Activated T-cell treated with anti-CD3 and anti-CD28 coated beads, Interleukin-2, amount 50 U/mL, for 48 hours (primary cell): ENCODE measurements at places on chromosomes 2 and 18.

DNA sequence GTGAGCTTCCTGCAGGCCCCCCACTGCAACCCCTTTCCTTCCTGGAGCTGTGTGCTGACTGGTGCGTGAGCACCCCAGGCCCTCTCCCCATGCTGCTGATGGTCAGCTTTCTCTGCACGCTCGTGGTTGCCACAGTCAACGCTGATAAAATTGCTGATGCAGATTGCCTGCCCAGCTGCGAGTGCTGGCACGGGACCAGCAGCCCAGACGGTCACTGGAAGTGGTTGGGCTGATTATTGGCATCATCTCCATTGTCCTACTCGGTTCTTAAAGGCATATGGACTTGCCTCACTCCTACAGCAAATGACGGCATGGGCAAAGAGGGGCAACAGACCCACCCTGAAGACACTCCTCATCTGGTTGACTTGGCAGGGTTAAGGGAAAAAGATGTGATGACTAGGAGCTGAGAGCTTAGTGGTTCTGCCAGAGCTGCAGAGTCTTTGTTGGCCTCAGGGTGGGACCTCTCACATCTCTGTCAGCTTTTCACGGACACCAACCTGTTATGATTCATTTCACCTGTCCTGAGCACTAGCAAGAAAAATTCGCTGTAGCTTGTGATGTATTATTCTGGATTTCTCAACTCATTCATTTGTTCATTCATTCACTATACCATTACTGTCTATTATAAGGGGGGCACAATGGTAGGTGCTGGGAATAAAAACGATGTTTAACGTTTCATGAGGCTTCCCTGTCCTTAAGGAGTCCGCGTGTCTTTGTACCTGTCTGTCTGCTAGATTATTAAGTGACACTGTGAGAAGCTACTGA is 38.4 kb downstream of the PAX8 start:
- DNase-seq = no peak

- DNase-seq = peak; percentile 46
Observed at GRCh38 chr2:170324640-170325046, 146.7 kb downstream of the MYO3B start.

GRCh38 chr2:65430603-65431420 is 1.6 kb downstream of the SPRED2 start:
- DNase-seq = peak; percentile 73

DNA sequence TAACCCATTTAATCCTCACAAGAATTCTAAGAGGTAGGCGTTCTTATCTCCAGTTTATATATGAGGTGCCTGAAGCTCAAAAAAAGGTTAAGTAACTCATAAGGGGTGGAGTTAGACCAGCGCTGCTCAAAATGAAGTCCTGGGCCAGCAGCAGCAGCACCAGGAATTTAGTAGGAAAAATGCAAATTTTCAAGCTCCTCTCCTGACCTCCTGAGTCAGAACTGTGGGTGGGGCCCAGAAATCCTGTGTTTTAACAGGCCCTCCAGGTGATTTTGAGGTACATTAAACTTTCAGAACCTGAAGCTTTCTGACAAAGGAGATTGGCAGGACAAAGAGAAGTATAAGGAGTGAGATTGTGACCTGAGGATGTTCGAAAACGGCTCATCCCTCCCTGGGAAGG is 66.0 kb upstream of the CCDC85A start:
- no peak for DNase-seq

- peak; percentile 17 for DNase-seq
Observed at GRCh38 chr2:114442510-114442909, at the start of gene DPP10. DPP10 (plus strand) TSS chr2:114442641.

DNA sequence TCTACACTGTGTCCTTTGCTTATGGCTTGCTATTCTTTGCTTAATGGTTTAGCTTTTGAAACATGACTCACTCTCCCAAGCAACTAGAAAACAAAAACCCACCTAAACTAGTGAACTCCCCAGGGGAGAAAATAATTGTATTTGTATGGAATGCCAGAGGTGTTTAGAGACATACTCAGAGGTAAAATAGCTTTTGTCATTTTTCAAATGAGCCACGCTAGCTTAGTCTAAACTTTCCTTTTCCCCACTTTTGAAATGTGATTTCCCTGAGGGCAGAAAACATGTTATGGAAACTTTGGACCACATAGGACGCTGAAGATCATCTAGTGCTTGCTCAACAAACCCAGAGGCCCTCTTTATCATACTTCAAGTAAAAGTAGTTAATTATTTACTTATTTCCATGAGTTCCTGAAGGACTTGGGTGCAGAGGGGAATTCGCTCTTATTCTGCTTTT is 16.5 kb upstream of the CYTIP start:
- DNase-seq = no peak

GRCh38 chr2:241976296-241976695 is 106.8 kb downstream of the RTP5 start:
- no peak for DNase-seq

- no peak for DNase-seq
Observed at GRCh38 chr2:105498281-105498846, 99.5 kb upstream of the FHL2 start.

DNA sequence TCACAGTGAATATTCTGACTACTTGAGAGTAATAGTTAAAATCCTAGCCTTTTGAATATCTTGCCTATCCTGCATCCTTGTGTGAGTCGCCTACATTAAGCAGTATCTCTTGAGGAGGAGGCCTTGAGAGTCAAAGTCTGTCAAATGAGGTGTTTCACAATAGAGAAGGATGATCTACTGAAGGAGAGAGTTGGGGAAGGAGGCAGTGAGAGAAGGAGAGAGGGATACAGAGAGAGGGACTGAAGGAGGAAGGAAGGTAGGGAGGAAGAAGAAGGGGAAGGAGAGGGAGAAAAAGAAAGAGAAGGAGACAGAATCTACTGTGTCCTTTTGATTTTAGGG is 123.6 kb upstream of the CYP26B1 start:
- DNase-seq = no peak

- DNase-seq = no peak
Observed at GRCh38 chr2:54088191-54088634, 27.2 kb upstream of the ACYP2 start.

DNA sequence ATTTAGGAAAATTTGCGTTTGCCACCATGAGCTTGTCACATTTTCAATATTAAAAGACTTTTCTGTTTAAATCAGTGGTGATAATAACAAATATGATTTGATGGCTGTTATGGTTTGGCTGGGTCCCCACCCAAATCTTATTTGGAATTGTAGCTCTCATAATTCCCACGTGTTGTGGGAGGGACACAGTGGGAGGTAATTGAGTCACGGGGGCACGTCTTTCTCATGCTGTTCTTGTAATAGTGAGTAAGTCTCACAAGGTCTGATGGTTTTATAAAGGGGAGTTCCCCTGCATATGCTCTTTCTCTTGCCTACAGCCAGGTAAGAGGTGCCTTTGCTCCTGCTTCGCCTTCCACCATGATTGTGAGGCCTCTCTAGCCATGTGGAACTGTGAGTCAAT is 83.4 kb upstream of the RGPD4 start:
- no peak for DNase-seq

- no peak for DNase-seq
Observed at GRCh38 chr2:7034303-7034702, 117.1 kb downstream of the RNF144A start.

DNA sequence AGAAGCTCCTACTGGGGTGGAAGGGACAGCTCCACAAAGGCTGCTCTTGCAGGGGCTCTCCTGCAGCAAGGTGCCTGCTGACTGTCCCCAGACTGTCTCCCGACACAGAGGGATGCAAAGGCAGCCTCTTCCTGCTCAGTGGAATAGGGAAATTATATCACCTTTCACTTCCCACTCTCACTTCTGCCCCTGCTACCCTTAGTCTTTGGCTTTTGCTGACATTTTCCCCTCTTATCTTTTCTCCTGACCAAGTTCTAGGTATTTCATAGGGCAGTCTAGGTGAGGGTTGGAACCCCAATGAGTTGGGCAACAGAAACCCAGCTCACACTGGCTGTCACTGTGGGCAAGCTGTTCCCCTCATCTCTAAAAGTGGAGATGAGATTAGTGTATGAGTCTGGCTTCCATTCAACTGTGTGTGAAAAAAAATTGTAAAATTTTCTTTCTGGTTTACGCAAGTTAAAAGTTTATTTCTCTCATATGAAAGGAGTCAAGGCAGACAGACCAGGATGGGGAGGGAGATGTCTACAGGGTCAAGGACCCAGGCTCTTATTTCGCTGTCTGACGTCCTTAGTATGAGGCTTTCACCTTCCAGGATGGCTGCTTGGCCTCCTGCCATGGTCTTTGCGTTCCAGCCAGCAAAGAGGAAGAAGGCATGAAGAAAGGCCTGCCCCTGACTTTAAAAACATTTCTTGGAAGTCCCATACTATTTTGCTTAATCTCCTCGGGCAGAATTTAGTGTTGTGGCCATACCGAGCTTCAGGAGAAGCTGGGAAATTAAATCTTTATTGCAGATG is 7.5 kb upstream of the MOCOS start:
- no peak for DNase-seq
